Activated CD4-positive, alpha-beta T cell treated with anti-CD3 and anti-CD28 coated beads for 24 hours (primary cell): ENCODE measurements at places on chromosomes 3 and 15.

GRCh38 chr3:119937229-119937628, 155.3 kb downstream of the NR1I2 start:
- DNase-seq: peak; percentile 10

DNA sequence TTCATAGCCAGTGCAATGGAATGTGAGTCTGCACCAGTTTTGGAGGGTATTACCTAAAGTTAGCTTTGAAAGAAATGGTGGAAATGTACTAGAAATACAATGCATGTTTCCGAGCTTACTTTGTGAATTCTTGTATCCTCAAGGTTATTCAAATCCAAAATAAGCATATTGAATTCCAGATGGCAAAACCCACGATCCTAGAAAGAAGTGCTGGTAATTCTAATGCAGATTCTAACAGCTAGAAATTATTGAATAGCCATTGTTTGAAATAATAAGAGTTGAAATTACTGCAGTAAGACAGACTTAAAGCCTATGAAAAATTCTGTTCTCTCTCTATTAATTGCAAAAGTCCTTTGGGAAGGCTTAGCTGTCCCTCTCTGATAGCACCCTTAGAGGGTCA, 258.4 kb downstream of the CHL1 start:
- DNase-seq: no peak

DNA sequence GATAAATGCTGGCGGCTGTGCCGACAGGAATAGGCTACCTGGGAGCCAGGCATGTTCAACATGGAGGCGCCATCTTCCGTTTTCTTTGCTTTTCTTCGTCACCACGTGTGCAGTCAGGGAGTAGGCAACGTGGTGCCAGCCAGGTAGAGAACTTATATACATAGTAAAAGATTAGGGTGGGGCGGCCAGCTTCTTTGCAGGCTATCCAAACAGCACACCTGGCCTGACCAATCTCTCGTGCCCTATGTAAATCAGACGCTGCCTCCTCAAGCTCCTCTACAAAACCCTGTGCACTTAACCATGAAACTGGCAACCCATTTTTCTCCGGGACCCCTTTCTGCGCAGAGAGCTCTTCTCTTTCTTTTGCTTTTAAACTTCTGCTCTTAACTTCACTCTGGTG, 28.6 kb upstream of the OR5K4 start:
- no peak for DNase-seq

DNA sequence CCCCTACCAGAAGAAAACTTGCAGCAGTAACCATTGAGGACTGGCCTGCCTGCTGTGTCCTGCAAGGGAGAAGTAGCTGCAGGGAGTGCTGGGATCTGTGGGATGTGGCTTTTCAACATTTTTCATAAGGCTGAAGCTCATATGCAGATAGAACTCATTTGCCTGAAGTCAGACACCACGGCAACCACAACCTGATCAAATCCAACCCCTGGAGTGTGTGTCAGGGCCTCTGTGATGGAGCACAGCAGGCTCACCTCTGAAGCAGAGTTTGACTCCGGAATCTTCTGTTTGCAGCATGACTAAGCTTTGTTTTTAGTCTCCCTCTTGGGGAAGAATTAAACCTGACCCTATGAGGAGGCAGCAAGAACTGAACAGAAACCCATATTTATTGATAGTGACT, 508.7 kb downstream of the AGBL1 start:
- no peak for DNase-seq

DNA sequence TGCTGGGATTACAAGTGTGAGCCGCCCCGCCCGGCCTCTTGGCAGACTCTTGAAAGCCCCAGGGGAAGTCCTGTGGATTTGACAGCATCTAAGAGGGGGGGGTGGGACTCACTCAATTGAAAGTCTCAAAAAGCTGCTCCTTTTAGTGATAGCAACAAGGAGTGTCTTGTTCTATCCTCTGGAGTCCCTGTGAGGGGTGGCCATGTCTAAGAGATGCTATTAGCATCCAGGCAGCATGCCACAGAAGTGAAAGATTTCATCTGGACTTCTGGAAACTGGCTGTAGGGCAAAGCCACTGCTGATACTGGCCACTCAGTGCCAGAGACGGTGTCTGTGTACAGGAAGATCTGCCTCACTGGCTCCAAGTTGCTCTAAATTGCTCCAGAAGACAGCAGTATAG, 74.0 kb downstream of the DHX36 start:
- DNase-seq: no peak

DNA sequence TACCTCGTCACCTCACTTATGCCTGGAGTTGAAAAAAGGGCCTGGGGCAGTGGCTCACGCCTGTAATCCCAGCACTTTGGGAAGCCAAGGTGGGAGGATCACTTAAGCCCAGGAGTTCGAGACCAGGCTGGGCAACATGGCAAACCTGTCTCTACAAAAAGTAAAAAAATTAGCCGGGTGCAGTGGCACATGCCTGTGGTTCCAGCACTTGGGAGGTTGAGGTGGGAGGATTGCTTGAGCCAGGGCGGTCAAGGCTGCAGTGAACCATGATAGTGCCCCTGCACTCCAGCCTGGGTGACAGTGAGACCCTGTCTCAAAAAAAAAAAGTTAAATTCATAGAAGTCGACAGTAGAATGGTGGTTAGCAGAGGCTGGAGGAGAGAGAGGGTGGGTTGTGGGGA, 4.6 kb upstream of the NEIL1 start:
- no peak for DNase-seq

GRCh38 chr15:69609176-69609575, 156.6 kb downstream of the RPLP1 start:
- no peak for DNase-seq

GRCh38 chr3:14016900-14017475, 107.7 kb downstream of the CHCHD4 start:
- no peak for DNase-seq

GRCh38 chr15:75570126-75570845, 8.8 kb downstream of the PTPN9 start:
- no peak for DNase-seq

GRCh38 chr3:138407236-138407907, 27.0 kb upstream of the ESYT3 start:
- no peak for DNase-seq

GRCh38 chr3:107217172-107217571, 160.1 kb upstream of the CCDC54 start:
- DNase-seq: no peak

DNA sequence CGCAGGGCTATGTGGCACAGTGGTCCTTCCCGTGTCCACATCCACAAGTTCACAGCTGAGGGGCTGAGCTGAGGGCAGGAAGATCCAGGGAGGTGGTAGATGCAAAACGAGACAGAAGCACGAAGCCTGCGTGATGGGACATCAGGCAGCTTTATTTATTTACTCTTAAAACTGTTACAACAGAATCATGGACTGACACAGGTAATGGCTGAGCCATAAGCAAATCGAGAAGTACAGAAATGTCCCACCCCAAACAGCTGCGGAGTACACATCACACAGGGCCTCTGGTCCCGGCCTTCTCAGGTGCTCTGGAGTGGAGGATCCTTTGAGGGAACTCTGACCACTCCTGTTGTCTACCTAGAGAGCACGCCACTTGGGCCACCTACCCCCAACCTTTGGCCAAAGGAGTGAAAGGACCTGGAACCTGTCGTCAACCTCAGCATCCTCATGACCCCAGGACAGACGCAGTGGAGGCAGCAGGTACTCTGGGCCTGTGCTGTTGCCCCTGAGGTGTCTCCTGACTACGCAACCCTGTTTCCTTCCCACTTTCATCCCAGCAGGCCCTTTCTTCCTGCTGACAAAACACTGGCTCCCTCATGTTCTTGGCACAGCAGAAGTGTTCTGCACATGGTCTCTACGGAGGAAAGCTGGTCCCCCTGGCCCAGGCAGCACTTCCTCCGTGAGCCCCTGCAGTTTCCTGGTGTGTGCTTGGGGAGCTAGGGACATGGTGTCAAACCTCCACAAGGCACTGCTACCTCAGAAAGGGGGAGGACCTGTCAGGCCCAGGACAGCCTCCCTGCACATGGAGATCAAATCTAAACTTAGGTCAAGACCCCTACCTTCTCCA, 47.8 kb downstream of the DHX30 start:
- no peak for DNase-seq

DNA sequence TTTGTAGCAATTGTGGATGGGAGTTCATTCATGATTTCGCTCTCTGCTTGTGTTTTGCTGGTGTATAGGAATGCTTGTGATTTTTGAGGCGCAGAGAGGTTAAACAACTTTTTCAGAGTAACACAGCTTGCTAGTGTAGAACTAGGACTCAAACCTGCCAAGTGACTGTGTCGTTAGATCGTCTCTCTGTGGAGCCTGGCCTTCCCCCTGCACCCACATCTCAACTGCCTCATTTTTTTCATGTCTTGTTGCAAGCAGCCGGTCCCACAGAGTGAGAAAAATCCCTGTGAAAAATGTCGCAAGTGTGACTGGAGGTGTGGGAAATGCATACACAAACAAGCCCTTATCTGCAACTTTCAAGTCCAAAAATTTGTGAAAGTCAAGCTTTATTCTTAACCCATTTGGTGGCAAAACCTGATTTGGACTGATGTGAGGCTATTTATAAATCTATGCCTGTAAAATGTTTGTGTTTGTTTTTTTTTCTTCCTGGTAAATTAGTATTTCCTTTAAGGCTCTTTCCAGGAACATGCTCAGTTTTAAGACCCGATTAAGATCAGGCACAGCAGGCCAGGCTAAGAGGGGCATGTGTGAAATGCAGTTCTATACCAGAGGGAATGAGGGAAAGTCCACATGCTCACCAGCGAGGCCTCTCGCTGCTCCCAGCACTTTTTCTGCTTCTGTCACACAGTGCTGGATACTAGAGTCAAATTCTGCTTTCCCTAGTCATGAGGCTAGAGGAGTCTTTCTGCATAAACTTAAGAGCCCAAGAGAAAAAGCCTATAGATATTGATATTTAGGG, 25.8 kb downstream of the ST6GAL1 start:
- no peak for DNase-seq

DNA sequence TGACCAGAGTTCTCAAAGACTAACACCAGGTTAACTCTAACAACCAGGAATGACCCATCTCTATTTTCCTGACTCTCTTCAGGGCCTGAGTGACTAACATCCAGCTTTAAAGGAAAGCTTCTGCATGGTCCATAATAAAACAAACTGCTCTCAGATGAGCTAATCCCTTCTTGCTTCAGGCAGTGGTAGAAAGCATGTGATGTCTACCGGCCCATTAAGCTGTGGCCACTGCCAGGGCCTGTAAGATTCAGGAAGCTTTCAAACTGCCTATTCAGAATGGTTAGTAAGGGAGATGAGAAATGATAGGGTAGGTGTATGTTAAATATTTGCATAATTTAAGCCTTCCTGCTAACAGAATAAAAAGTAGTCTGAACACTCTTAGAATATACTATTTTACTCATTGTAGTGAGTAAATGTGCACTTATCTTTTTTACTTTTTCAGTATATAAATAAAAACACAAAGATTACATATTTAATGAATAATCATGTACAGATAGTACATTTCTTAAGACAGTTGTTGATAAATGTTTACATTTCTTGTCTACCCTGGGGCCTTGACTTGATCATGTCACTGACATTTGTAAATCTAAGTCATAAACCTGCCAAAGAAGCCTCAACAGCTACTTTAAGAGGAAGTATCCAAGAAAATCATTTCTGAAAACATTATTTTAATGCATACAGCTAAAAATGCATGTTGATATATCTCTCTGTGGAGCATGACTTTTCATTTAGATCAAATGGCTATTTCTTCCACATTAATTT, 222.0 kb downstream of the MCTP2 start:
- DNase-seq: no peak

DNA sequence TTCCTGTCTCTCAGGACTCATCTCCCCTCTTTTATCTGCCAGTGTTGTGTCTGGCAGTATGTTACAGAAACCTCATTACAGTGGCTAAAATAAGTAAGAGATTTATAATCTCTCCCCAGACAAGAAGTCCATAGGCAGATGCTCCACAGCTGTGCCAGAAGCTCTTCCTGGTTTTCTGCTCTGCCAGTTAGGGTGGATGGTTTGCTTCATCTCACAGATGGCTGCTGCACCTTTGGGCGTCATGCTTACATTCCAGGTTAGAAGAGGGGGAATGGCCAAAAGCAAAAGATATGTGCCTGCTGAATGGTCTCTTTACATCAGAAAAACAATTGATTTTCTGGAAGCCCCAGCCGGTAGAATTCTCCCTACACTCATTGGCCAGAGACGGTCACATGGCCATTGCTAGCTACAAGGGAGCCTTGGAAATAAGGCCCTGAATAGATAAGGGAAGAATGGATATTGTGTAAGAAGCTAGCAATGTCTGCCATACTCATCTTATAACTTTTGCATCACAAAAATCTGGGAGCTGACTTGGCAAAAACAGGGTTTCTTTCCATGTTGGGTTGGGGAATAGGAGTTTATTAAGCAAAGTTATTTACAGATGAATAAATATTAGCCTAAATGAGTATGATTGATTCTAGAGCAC, 91.1 kb downstream of the PDCD6IP start:
- no peak for DNase-seq

DNA sequence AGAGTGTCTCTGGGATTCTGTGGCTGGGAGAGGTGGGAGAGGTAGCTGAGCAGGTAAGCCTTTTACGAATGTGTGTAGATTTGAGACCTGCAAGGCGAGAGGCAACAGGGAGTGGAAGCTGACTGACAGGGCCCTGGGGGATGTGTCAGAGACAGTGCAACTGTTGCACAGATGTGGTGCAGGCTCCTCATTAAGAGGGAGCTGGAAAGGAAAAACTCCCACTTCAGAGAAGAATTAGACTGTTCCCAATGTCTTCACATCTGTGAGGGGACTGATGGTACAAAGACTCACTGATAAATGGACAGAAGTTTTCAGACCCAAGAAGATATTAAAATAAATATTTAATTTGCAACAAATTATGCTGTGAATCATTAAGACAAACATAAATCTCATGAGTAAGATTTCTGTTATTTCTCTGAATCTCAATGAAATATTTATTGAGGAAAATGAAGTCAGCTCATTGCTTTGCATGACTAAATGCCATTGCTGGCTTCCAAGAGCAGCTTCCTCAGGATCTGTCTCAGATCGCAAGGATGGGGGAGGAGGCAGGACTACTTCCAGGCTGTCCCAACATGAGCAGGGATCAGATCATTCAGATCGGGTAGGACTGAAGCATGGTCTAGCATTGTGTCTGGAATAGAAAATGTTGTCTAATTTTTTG, 127.3 kb upstream of the ROPN1 start:
- DNase-seq: no peak

DNA sequence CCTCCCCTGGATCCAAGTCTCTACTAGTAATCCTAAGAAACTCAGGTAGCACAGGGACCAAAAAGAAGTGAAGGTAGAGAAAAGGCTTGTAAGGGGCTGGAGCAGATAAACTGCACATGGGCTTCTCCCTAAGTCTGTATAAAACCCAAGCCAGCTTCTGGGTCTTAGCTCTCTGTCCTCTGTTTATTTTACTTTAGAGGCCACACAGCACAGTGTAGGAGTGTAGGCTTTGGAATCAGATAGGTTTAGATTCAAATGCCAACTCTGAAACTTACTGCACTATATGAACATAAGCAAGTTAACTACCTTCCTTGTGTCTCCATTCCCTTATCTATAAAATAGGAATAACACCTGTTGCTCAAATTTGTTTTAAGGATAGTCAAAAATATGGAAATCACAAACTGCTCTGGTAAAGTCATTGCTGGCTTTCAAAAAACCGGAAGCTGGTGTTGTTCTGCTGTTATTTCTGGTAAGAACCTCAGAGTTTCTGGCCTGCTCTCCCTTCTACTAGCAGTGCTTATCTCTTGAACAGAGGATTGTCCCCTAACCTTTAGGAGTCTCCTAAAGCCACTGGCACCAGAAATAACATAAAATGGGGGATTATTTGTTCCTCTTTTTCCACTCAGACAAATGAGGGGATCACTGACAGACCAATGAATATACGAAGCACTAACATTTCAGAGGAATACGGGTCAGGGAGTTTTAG, 33.8 kb downstream of the PIK3R4 start:
- DNase-seq: no peak
